ENCODE measurements at places on chromosomes 2 and 18.

DNA sequence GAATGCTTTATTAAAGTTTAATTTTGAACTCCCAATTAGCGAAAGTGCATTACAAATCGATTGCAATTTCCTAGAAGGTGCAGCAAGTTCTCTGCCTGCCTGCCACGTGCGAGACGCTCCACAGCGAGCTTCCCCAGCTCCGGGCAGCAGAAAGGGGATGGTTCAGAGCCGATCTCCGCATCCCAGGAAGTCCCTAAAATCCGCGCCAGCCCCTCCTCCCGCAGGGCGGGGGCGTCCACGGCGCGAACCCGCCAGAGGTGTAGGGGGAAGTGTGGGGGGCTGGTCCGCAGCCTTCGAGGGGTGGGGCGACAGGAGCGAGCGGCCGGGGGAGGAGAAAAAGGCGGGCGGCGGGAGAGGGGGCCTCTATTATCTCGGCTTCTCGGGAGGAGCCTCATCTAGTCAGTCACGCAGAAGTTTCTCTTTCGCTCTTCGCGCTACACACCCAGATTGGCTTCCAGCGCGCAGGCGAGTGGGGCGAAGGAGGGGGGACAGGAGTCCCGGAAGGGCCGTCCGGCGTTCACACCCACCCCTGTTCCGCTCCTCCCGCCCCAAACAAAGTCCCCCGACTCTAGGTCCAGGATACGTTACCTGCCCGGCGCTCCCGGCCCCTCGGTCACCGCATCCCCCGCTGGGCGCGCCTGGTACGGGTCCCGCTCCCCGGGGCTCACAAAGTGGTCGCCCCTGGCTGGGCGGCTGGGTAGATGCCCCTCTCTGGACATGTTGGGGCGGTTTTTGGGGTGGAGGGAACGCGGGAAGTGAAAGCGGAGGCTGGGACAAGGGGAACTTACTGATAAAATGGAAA is 9.1 kb upstream of the NR4A2 start:
- peak; percentile 94 for DNase-seq

GRCh38 chr2:197606180-197606579 is 69.2 kb downstream of the RFTN2 start:
- no peak for DNase-seq

GRCh38 chr2:3253913-3254441 is 123.6 kb downstream of the EIPR1 start:
- DNase-seq = no peak

DNA sequence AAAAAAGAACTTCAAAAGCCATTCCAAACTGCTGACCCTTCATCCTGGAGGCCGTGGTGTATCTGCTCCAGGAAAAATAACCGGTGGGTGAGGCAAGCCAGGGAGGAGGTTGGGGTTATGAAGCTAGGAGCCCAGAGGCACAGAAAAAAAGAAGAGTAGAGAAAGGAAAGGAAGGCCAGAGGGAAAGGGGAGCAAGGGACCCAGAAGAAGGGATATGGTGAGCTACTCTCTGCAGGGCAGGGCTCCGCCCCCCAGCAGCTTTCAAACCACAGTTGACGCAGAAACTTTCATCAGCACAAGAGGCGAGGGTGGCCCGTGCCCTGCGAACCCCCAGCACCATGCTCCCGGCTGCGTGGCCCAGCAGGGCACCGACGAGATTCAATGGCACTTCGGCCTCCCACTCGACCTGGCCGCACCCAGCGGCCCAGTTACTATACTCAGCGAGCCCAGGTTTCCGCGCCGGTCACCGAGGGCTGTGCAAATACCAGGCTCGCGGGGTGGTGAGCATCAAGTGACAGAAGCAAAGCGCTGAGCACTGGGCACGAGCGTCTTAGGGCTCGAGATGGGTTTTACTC is 665 bp downstream of the MCM6 start:
- no peak for DNase-seq

GRCh38 chr2:239596253-239596652 is 195.4 kb upstream of the HDAC4 start:
- peak; percentile 36 for DNase-seq

DNA sequence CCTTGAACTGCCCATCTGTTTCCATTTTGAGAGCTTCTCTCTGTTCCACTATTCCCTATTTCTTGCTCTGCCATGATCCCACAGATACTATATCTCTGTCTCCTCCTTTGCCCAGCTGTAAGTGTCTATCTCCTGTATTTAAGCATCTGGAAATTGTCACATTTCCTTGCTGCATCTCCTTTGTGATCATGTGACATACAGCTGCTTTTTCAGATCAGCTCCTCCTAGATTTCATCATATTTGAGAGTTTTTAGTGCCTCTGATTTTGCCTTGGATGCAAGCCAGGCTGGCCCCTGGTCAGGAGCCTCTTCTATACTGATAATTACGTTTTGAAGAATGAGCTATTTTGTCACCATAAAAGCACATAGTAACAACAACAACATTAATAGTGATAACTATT is 131.7 kb upstream of the TNP1 start:
- peak; percentile 51 for DNase-seq

DNA sequence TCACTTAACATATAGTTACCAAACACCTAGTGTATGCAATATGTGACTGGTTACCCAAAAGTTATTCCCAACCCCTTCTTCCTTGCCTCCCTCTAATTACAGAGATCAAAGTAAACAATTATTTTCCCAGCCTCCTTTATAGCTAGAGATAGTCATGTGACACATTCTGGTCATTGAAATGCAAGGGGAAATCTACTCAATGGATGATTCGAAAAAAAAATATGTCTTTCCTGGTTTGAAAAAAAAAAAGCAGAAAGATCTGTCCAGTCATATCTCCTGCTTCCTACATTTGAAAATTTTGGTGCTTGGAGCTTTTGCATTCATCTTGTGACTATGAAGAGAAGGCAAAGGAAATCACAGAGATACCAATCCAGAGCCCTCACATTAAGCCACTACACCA is 27.6 kb upstream of the UGP2 start:
- no peak for DNase-seq

DNA sequence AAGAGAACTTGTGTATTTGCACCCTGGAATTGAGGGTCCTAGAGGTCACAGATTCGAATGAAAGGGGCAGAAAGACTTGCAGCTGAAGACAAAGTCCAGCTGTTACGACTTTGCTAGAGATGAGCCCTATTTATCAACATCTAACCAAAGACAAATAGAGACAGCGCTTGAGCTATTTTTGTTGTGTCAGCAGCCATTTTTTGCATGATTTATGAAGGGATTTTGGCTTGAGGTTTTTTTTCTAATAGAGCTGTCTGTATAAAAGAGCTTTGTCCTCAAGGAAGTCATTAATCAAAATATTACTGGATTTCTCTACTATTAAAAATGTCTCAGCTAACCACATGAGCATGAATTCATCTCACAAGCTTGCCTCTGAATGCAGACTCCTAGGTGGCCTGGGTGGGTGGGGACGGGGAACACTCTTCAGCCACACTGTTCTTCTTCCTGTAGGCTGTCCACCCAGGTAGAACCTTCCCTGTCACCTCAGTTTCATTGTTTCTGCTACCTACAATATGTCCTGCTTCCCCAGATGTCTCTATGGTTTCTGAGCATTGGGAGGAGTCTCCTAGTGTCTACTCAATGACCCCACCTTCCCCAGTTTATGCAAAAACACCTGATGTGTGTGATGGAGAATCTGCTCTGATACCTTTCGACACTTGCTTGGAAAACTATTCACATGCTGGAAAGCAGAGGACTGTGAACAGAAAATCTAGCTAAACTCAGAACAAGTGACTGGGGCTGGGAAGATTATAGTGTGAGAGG is 7.2 kb upstream of the CD226 start:
- DNase-seq = no peak

DNA sequence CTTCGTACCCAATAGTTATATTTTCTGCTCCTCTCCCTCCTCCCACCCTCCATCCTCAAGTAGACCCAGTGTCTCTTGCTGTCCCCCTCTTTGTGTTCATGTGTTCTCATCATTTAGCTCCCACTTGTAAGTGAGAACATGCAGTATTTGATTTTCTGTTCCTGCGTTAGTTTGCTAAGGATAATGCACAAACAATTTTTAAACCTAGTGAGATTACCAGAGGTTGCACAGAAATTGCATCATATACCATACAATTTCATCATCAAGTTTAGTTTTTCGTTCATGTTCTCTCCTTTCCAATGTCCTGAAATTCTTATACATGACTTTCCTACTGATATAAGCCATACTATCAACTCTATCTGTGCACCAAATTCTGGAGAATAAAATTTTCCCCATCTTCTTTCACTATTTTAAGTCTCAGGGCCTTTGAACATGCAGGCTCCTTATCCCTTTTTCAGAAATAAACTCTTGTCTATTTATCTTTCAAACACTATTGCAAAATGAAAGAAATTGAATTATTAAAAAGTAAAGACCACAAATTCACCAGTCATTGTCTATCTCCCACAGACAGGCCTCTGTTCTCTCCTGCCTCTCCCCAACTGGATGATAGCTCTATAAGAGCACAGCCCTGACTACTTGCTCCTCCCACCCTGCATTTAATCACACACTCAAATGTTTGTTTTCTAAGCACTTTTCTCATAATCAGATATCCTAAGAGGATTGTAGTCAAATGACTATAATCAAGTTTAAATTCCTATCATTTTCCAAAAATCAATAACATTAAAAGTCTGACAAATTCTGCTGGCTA is 27.2 kb upstream of the B4GALT6 start:
- no peak for DNase-seq

All from right forelimb (tissue), 1 donor.